ENCODE measurements at places on chromosomes 5 and 9. TPM values are rescaled to one million over a fixed set of nuclear protein-coding genes. Genes with fewer than 3 reads are reported as not detected.

LAMC3 gene
- 0.58 TPM for total RNA-seq

PSD2 gene
- 0.07 TPM for total RNA-seq

- no peak for DNase-seq
Observed at GRCh38 chr5:72812488-72812887, 4.0 kb upstream of the TNPO1 start.

DNA sequence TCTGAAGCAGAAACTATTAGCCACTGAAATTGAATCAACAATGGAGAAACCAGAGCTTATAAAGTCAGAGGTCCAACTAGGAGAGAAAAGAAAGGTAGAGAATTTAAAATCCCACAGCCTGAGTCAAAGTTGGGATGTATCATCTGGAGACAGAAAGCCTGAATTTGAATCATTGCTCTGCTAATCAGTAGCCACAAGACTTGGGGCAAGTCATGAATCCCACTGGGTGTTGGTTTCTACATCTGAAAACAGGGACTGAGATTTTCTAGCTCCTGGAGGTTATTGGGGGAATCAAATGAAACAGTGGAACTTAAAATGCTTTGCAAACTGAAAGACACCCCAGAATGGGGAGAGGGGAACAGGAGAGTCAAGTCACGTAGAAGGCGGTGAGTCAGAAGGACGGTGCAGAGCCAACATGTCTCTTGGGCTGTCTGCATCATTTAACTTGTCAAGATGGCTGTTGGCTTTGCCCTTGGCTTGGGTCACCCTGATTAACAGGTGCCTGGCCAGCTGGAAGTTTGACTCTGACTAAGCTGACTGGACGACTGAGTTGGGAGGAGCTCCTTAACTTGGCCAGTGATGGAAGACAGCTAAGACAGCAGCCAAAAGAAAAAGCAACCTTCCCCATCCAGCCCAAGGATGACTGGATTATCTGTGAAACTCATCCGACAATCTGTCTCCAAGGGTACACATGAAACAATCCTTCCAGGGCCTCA lies 60.6 kb upstream of the ADRA1B start:
- no peak for DNase-seq

- DNase-seq = no peak
Observed at GRCh38 chr9:35341021-35341420, 148.9 kb upstream of the RUSC2 start.
